Thyroid gland (tissue), 4 donors: ENCODE measurements at places on chromosomes 5 and 9. TPM values are rescaled to one million over a fixed set of nuclear protein-coding genes. Genes with fewer than 3 reads are reported as not detected.

ZNF622 gene
- 24.3 TPM for total RNA-seq

- H3K4me1 ChIP-seq, result no peaks in the 10 kb centered on the region
- H3K27ac ChIP-seq, result no peak overlapping the region
- no peaks in the 10 kb centered on the region for H3K36me3 ChIP-seq
- no peaks in the 10 kb centered on the region for H3K27me3 ChIP-seq
- no peak overlapping the region for H3K4me3 ChIP-seq
These were observed 245.1 kb downstream of the FSTL4 start for GRCh38 chr5:133367071-133367786.

GRCh38 chr5:164614707-164615106 is 1109.3 kb downstream of the MAT2B start:
- H3K27ac ChIP-seq, result no peak overlapping the region
- H3K27me3 ChIP-seq, result no peaks in the 10 kb centered on the region

GRCh38 chr5:157236423-157236822 is 29.5 kb upstream of the CYFIP2 start:
- H3K36me3 ChIP-seq, result no peaks in the 10 kb centered on the region
- H3K4me3 ChIP-seq, result no peak overlapping the region
- H3K27ac ChIP-seq, result no peak overlapping the region
- no peak for DNase-seq
- no peaks in the 10 kb centered on the region for H3K27me3 ChIP-seq

GBGT1 gene
- 26.8 TPM for total RNA-seq

DNA sequence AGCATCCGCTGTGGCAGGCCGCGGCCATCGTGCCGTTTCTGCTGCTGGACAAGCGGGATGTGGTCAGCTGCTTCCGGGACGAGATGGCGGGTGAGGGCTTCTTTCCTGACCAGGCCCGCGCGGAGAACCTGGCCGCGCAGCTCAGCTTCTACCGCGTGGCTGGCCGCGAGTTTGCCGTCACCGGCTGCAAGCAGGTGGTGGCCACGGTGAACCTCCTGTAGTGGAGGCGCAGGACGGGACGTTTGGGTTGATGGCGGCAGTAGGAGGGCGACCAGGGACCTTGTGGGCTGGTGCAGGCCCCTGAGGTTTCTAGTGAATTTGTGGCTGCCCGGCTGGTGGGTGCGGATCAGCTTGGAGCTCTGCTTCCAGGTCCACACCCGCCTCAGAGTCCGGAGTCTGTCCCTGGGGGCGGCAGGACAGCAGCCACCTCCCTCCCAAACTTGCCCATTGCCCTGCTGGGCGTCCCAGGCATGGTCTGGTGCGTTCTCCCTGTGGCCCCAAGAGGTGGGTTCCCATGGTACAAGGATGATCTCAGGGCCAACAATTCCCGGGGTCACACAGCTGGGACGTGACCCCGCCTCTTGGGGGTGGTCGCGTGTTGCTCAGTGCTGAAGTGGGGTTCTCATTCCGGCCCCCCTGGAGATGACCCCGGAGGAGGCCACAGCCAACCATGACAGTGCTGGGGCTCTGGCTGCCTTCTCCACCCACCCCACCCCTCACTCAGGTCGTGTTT is 2.4 kb downstream of the TOR4A start:
- H3K36me3 ChIP-seq, result no peaks in the 10 kb centered on the region
- H3K4me3 ChIP-seq, result no peak overlapping the region
- H3K27me3 ChIP-seq, result no peaks in the 10 kb centered on the region

ASPN gene
- total RNA-seq, result 7.8 TPM

ZMYND19 gene
- 9.7 TPM for total RNA-seq

TAS2R1 gene
- 1.3 TPM for total RNA-seq

GRCh38 chr5:158462349-158463114 is 603.6 kb upstream of the CLINT1 start:
- DNase-seq, result no peak
- no peak overlapping the region for H3K4me3 ChIP-seq
- no peaks in the 10 kb centered on the region for H3K27me3 ChIP-seq
- H3K4me1 ChIP-seq, result peaks cover 14% of the 10 kb centered on the region

NRARP gene
- total RNA-seq, result 10.2 TPM

GRCh38 chr9:6758248-6758497 is 400 bp downstream of the KDM4C start:
- H3K4me1 ChIP-seq, result peaks cover 7% of the 10 kb centered on the region
- H3K27ac ChIP-seq, result peak overlapping the region; percentile 93
- DNase-seq, result no peak
- no peaks in the 10 kb centered on the region for H3K36me3 ChIP-seq
- H3K27me3 ChIP-seq, result no peaks in the 10 kb centered on the region
- H3K4me3 ChIP-seq, result peak overlapping the region; percentile 98

- H3K4me1 ChIP-seq, result peaks cover 9% of the 10 kb centered on the region
- peak overlapping the region; percentile 37 for H3K4me3 ChIP-seq
- H3K27ac ChIP-seq, result no peak overlapping the region
- H3K27me3 ChIP-seq, result peaks cover 9% of the 10 kb centered on the region
These were observed 469 bp upstream of the FIBCD1 start for GRCh38 chr9:130939405-130940026.

GRCh38 chr9:133113163-133113948 is 7.7 kb downstream of the RALGDS start:
- no peak overlapping the region for H3K4me3 ChIP-seq
- no peak for DNase-seq
- peak overlapping the region; percentile 55 for H3K27ac ChIP-seq
- no peaks in the 10 kb centered on the region for H3K27me3 ChIP-seq

- H3K4me1 ChIP-seq, result peaks cover 6% of the 10 kb centered on the region
- no peak overlapping the region for H3K27ac ChIP-seq
- no peaks in the 10 kb centered on the region for H3K27me3 ChIP-seq
- DNase-seq, result no peak
These were observed 207.1 kb downstream of the DCP2 start for GRCh38 chr5:113183694-113184093.

- H3K4me3 ChIP-seq, result no peak overlapping the region
- peaks cover 7% of the 10 kb centered on the region for H3K4me1 ChIP-seq
- DNase-seq, result no peak
- no peaks in the 10 kb centered on the region for H3K27me3 ChIP-seq
These were observed 106.4 kb upstream of the DHFR start for GRCh38 chr5:80761176-80761575.

GRCh38 chr9:134557331-134557730 is 84.3 kb upstream of the COL5A1 start:
- H3K27me3 ChIP-seq, result no peaks in the 10 kb centered on the region
- H3K36me3 ChIP-seq, result no peaks in the 10 kb centered on the region
- H3K4me1 ChIP-seq, result peaks cover 1% of the 10 kb centered on the region
- H3K4me3 ChIP-seq, result no peak overlapping the region
- no peak overlapping the region for H3K27ac ChIP-seq
- DNase-seq, result no peak
